ENCODE measurements at places on chromosomes 3 and 15. TPM values are rescaled to one million over a fixed set of nuclear protein-coding genes. Genes with fewer than 3 reads are reported as not detected.

The DNASE1L3 gene
- total RNA-seq, result not detected

The CELF6 gene
- 0.17 TPM for total RNA-seq

The C2CD4A gene
- total RNA-seq, result not detected

The ACKR2 gene
- total RNA-seq, result under 0.01 TPM

The SLC22A14 gene
- total RNA-seq, result 0.17 TPM

The SPRED1 gene
- total RNA-seq, result 39.0 TPM

The AP3B2 gene
- total RNA-seq, result 0.17 TPM

The LRRC34 gene
- 1.8 TPM for total RNA-seq

The FGF12 gene
- total RNA-seq, result 0.17 TPM

The RAB6B gene
- total RNA-seq, result 0.51 TPM

The CAND2 gene
- total RNA-seq, result 12.1 TPM

The SPATA12 gene
- total RNA-seq, result not detected

The FAM107A gene
- total RNA-seq, result under 0.01 TPM

The LRTM1 gene
- not detected for total RNA-seq

The GOLGA6L7 gene
- total RNA-seq, result not detected

The CCRL2 gene
- total RNA-seq, result 0.26 TPM

The GOLGA8M gene
- 0.26 TPM for total RNA-seq

The LXN gene
- 168 TPM for total RNA-seq

The CBLB gene
- 26.9 TPM for total RNA-seq

The CP gene
- total RNA-seq, result not detected

The HCN4 gene
- total RNA-seq, result not detected

The ATP10A gene
- total RNA-seq, result 12.7 TPM

The CELSR3 gene
- total RNA-seq, result 2.1 TPM

The STRIT1 gene
- total RNA-seq, result not detected

The POPDC2 gene
- total RNA-seq, result 0.26 TPM

The ZNF106 gene
- total RNA-seq, result 109 TPM

The DGKG gene
- 4.8 TPM for total RNA-seq

The ROPN1 gene
- total RNA-seq, result not detected

The ROBO1 gene
- total RNA-seq, result 104 TPM

The TPRG1 gene
- 0.99 TPM for total RNA-seq

The NCKIPSD gene
- 15.4 TPM for total RNA-seq

The MST1R gene
- 1.5 TPM for total RNA-seq

The TP63 gene
- total RNA-seq, result not detected

The SNX22 gene
- 0.17 TPM for total RNA-seq

The ANKDD1A gene
- 6.7 TPM for total RNA-seq

The TMEM44 gene
- total RNA-seq, result 14.9 TPM

The ZSCAN2 gene
- 9.2 TPM for total RNA-seq

The CPNE4 gene
- total RNA-seq, result not detected

All from fibroblast of lung (primary cell).